ENCODE measurements at places on chromosomes 1 and 21. TPM values are rescaled to one million over a fixed set of nuclear protein-coding genes. Genes with fewer than 3 reads are reported as not detected.

The DENND2C gene
- total RNA-seq: 6.1 TPM

- peak; percentile 52 for DNase-seq
- no peaks in the 10 kb centered on the region for H3K27me3 ChIP-seq
- H3K36me3 ChIP-seq: peaks cover 40% of the 10 kb centered on the region
- H3K4me3 ChIP-seq: no peak overlapping the region
- peaks cover 26% of the 10 kb centered on the region for H3K4me1 ChIP-seq
Observed at GRCh38 chr1:166843769-166844596, 4.7 kb downstream of the POGK start.

The MAEL gene
- not detected for total RNA-seq

GRCh38 chr1:32891241-32891570 lies 4.9 kb downstream of the HPCA start:
- peaks cover 14% of the 10 kb centered on the region for H3K27me3 ChIP-seq
- DNase-seq: no peak
- H3K27ac ChIP-seq: no peak overlapping the region

The FLG2 gene
- not detected for total RNA-seq

The KCNJ6 gene
- 0.03 TPM for total RNA-seq

DNA sequence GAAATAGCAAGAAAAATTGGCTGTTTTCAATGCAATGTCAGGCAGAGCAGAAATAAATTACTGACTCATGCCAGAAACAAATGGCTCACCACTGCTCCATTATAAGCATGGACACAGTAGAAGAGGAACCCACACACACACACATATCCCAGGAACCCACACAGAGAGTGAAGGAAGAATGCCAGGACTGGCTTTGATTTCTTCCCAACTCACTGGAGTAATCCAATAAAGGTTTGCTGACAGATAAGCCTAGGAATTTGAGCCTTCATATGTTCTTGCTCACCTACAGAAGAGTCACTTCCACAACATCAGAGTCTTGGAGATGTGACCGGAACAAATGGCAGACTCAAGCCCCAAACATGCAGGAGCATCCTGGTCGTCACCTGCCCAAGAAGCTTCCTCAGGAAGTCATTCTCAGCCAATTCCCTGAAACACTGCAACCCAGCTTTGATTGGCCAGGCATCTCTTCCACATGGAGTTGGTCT lies 2.2 kb downstream of the SH3BP5L start:
- peaks cover 8% of the 10 kb centered on the region for H3K36me3 ChIP-seq
- H3K4me3 ChIP-seq: no peak overlapping the region
- peaks cover 16% of the 10 kb centered on the region for H3K4me1 ChIP-seq
- DNase-seq: no peak
- no peaks in the 10 kb centered on the region for H3K27me3 ChIP-seq

DNA sequence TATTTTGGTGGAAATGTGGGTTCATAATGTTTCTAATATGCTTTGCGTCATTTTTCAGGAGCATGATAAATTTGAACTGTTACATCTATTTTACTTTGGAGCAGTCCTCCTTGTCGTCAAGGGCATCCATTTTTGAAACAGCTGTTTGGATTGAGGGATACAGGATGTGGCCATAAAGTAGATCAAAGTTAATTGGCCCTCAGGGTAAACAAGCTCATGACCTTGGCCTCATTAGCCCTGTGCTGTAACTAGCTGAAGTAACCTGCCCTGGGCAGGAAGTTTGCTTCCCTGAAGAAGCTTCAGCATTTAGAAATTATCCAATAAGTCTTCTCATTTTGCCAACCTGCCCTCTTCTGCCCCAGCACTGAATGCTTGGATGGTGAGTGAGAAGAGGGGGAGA lies 24.8 kb upstream of the RGL1 start:
- H3K4me1 ChIP-seq: peaks cover 3% of the 10 kb centered on the region
- no peak overlapping the region for H3K4me3 ChIP-seq
- H3K27ac ChIP-seq: no peak overlapping the region
- H3K36me3 ChIP-seq: no peaks in the 10 kb centered on the region

DNA sequence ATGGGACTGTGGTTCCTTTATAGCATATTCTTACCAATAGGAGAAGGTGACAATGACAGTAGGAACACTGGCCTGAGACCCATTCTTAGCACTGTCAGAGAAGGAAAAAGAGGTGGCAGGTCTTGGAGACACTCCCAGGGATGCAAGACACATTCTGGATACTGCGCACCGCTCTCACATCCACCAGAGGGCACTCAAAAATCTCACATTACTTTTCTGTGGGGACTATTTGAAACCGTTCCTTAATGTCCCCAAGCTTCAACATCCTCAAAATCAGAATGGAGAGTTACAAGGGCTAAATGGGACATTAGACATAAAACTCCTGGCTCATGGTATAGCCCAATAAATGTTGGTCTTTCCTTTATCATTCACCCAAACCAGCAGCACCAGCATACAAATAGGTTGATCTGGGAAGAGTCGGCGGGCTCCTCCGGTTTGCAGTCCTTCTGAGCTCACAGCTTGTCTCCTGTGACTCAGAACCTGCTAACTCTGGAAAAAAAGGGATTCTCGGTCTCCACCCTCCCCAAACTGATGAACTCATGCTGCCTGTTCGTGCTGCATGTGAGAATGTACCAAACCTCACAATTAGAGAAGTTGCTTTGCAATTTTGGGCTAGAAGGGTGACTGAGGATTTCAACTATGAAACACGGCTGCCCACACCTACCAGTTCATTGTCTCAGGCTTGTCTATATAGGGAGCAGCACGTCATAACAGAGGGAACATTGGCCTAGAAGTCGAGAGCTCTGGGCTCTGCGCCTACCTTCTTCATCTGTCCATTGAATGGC lies 40.2 kb downstream of the IL12RB2 start:
- no peak overlapping the region for H3K27ac ChIP-seq
- no peaks in the 10 kb centered on the region for H3K4me1 ChIP-seq
- peaks cover 14% of the 10 kb centered on the region for H3K27me3 ChIP-seq
- peak; percentile 65 for DNase-seq
- H3K36me3 ChIP-seq: no peaks in the 10 kb centered on the region
- H3K4me3 ChIP-seq: no peak overlapping the region

The LAMC1 gene
- 272 TPM for total RNA-seq

DNA sequence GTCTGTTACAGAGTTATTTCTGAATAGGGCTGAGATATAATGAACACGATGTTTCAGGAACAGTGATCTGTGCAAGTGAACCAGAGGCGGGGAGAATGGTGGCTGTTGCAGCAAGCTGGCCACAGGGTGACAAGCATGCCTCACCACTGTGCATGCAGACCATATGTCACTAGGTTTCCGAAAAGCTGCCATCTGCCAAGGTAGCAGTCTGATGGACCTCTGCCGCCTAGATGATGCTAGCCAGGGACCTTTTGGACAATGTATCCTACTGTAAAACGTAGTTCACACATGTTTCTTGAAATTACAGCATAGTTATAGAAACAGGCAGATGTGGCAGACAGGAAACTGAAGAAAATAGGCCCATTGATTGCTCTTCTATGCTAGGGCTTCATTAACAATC lies 204.2 kb upstream of the RRP15 start:
- H3K36me3 ChIP-seq: no peaks in the 10 kb centered on the region
- H3K4me1 ChIP-seq: no peaks in the 10 kb centered on the region
- no peak overlapping the region for H3K27ac ChIP-seq
- no peak for DNase-seq
- H3K27me3 ChIP-seq: no peaks in the 10 kb centered on the region

DNA sequence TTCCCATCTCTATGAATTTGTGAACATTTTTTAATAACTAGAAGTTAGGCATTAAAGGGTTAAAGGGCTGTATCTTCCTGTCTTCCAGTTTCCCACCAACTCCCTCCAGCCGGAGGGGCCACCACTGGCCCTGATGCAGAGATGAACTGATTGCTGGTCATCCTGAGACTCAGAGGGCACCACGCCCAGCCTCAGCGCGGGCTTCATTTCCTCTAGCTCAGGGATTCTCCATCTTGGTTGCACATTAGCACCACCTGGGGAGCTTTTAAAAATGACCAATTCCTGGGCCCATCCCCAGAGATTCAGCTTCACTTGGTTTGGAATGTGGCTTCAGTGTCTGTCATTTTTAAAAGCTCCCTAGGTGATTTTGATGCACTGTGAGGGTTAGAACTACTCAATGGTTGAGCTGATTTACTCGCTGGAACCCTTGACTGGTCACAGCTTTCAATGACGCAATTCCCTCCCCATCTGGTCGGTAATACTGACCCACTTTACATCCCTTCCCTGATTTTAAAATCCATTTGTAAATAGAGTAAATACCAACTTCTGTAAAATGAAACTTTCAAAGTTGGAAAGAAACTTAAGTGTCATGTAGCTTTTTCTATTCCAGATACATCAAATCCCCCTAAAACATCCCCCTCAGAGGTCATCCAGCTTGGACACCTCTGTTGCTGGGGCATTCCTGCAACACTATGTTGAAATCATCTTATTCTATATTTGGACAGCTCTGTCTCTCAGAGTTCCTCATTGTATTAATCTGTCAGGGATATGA lies 5.1 kb downstream of the NAV1 start:
- no peak for DNase-seq
- peaks cover 35% of the 10 kb centered on the region for H3K4me1 ChIP-seq
- H3K4me3 ChIP-seq: no peak overlapping the region
- no peaks in the 10 kb centered on the region for H3K36me3 ChIP-seq
- no peak overlapping the region for H3K27ac ChIP-seq

The KIF2C gene
- 1.5 TPM for total RNA-seq

DNA sequence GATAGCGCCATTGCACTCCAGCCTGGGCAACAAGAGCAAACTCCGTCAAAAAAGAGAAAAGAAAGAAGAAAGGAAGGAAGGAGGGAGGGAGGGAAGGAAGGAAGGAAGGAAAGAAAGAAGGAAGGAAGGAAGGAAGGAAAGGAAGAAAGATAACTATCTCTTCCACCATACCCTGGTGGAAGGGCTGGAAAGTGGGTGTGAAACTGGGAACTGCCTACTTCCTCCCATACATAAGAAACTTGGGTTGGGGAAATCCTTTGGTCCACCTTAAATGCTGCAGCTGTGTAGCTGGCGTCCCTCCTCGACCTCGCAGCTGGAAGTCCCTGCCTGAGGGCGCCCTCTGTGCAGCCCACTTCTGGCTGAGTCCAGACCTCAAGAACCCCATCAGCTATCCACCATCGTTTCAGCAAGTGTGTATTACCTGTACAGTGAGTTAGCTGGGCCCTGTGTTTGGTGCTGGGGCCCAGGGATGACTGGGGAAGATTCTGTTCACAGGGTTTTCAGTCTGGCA lies 4.6 kb upstream of the FAM167B start:
- no peak overlapping the region for H3K4me3 ChIP-seq
- DNase-seq: peak; percentile 71
- H3K4me1 ChIP-seq: peaks cover 2% of the 10 kb centered on the region
- peak overlapping the region; percentile 43 for H3K27ac ChIP-seq

DNA sequence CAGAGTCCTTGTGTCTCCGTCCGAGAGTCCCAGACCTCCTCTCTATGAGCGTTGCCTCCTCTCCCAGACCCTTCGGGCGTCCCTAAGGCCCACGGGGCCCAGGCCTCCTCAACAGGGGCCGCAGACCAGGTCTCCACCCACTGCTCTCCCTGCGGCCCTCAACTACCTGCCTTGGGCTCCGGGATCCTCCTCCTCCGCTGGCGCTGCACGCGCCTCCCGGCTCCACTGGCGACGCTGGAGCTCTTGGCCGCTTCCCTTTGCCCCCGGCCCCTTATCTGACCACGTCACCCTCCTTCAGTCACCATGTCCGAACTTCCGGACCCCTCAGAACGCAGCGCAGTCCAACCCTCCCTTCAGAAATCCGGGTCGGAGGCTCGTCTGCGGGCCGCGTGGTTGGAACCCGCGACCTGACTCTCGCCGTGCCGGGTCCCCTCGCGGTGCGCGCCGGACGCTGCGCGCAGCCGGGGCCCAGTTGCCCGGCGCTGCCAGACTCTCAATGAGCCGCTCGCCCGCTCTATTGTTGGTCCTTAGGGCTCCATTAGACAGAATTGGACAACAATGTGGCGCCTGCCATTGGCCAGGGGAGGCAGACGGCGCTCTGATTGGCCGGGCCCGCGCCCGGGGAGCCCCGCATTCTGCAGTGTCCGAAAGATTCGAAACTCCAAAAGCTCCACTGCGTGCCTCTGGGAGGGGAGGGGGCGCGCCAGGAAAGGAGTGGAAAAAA lies at the start of gene DMRTA2:
TSS of gene DMRTA2 (minus strand) at position 498 of the 724 bp plus-strand sequence. CDS start 1,907 bp downstream, outside the sequence.
- peaks cover 21% of the 10 kb centered on the region for H3K27me3 ChIP-seq
- no peaks in the 10 kb centered on the region for H3K36me3 ChIP-seq
- peaks cover 38% of the 10 kb centered on the region for H3K4me1 ChIP-seq

DNA sequence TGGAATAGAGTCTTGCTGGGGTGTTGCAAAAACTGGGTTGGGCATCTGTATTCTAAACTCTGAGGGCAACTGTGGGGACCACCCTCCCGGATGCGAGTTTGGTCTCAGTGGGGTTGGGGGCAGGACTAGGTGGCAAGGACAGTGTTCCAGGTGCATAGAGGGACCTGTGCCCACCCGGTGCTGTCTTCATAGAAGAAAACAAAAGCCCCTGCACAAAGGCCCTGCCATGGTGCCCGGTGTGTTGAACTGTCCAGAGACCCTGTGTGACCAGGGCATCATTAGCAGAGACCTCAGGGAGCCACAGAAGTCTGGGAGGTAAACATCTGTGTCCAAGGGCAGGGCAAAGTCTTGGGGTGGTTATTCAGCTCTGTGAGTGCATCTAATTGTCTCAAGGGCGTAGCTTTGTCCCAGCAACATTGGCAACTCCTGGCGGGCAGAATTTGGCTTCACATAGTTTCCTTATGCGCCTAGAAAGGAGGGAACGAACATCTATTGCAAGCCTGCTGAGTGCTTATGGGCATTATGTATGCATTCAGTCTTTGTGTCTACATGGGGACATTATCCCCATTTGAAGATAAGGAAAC lies 72.2 kb upstream of the IFFO2 start:
- H3K27ac ChIP-seq: no peak overlapping the region
- H3K36me3 ChIP-seq: no peaks in the 10 kb centered on the region
- DNase-seq: no peak
- no peaks in the 10 kb centered on the region for H3K27me3 ChIP-seq
- no peaks in the 10 kb centered on the region for H3K4me1 ChIP-seq

DNA sequence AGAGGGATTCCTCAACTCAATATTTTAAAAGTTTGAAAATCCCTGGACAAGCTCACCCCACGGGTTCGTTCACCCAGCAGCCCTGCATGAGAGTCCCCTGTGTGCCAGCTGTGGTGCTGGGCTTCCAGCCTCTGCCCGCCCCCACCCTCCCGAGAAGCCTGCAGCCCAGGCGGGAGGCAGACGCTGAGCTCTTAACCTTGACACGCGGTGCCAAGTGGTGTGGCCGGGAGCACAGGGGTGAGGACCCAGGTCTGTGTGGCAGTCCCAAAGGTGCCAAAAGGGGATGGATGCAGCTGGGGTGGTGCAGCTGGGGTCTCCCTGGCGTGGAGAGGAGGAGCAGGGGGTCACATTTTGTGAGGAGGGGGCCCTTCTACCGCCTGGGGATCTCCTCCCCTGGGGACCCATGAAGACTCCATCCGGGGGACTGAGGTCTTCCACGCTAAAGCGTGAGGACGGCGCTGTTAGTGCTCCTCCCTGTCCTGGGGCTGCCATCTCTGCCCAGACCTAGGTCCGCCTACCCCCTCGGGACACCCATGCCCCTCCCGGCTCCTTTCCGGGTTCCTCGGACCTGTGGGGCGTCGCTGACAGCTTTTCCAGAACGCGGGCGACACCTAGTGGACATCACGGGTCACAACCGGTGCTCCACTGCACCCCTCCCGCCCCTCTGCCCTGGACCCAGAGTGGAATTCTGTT lies 12.9 kb downstream of the PLA2G2F start:
- peak; percentile 90 for DNase-seq
- H3K36me3 ChIP-seq: no peaks in the 10 kb centered on the region
- H3K4me3 ChIP-seq: no peak overlapping the region
- H3K27ac ChIP-seq: peak overlapping the region; percentile 85
- no peaks in the 10 kb centered on the region for H3K27me3 ChIP-seq
- H3K4me1 ChIP-seq: peaks cover 26% of the 10 kb centered on the region

The LRRC38 gene
- total RNA-seq: not detected

The CFAP74 gene
- 20.8 TPM for total RNA-seq

GRCh38 chr1:24119859-24120756 lies 8.2 kb upstream of the MYOM3 start:
- no peaks in the 10 kb centered on the region for H3K4me1 ChIP-seq
- DNase-seq: no peak
- H3K27me3 ChIP-seq: peaks cover 2% of the 10 kb centered on the region
- no peak overlapping the region for H3K4me3 ChIP-seq
- peak overlapping the region; percentile 71 for H3K27ac ChIP-seq

Measured in lung (tissue), 17 donors.